CD4-positive, alpha-beta T cell treated with Interleukin-21 for 1 hour (primary cell): ENCODE measurements at places on chromosomes 3 and 15.

GRCh38 chr15:79365765-79366164 is 54.9 kb downstream of the TMED3 start:
- DNase-seq: no peak

DNA sequence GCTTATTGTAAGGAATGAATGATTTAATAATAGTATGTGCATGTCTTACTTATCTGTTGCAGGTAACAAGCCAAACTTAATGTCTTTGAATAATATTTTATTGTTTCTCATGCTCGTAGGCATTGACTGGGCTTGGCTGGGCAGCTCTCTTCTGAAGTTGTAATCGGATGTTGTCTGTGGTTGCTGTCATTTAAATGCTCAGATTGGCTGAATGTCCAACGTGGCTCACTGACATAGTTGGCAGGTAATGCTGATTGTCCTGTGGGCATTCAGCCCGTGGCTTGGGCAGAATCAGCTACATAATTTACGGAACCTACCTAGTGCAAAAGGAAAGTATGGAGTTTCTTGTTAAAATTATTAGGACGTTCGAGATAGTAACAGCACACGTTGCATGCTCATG is 297.4 kb upstream of the GBE1 start:
- no peak for DNase-seq

GRCh38 chr3:37135561-37135960 is 38.8 kb downstream of the LRRFIP2 start:
- DNase-seq: no peak

DNA sequence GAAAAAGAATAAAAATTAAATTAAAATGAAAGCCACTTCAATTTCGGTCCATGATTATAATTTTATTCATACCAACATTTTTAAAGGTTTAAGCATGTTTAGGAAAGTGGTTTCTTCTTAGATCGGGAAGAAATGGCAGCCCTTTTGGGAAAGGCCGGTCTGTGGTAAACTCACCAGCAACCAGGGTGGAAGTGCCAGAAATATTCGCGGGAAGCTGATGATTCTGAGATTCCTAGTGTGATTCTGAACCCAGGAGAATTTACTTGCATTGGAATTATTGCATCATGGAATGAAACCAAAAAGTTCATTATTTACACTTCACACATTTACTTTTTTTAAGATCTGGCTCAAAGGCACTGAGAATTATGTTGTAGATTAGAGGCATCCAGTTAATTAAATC is 97.2 kb upstream of the CCNL1 start:
- no peak for DNase-seq

- DNase-seq: no peak
Observed at GRCh38 chr15:64050281-64051092, 4.2 kb upstream of the DAPK2 start.

DNA sequence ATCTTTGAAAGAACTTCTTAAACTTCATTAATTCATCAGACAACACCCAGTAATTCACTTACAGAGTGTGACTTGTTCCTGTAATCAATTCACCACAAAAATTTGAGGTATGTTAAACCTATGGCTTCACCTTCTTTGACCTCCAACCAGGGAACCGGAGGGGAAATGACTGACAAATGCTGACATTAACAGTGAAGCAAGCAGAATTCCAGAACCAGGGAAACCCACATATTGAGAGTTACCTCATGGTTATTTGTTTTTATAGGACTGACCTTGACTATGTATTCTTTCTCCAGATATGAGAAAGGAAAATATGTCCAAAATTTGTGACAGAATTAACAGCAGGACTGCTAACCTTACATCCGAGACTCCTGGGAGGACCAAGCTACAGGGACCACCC is 2.7 kb downstream of the P3H2 start:
- no peak for DNase-seq

DNA sequence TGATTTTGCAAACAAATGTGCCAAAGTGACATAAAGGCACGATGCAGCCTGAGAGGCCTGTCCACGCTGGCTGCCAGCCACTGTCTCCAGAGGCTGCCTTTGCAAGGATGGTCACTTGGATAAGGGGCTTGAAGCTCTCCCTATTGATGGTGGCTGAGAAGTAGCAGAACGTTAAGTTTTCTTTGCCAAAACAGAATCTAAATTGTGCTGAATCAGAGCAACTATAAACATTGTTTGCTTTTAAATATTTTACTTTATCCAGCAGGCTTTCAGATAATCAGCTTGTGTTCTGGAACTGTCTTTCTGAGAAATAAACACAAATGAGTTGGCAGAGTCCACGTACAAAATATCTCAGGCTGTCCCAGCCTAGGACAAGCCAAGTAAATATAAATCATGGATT is 23.8 kb upstream of the CNBP start:
- DNase-seq: no peak

DNA sequence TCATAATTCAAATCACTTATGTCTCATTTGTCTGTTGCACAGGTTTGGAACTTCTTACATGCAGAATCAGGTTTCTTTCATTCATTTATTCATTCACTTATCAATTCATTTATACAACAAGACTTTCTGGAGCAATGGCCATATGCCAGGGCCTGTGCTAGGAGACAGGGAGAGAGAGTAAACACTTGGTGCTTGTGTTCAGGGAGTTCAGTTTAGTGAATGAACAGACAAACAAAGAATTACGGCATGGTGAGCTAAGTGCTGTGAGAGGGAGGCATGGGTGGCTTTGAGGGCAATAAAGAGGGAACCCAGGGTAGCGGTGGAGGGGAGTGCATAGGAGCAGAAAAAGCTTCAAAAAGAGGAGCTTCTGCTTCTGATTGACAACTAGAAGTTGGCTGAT is 8.5 kb upstream of the IREB2 start:
- DNase-seq: no peak

- DNase-seq: no peak
Observed at GRCh38 chr3:61154457-61155198, 96.6 kb downstream of the FHIT start.

DNA sequence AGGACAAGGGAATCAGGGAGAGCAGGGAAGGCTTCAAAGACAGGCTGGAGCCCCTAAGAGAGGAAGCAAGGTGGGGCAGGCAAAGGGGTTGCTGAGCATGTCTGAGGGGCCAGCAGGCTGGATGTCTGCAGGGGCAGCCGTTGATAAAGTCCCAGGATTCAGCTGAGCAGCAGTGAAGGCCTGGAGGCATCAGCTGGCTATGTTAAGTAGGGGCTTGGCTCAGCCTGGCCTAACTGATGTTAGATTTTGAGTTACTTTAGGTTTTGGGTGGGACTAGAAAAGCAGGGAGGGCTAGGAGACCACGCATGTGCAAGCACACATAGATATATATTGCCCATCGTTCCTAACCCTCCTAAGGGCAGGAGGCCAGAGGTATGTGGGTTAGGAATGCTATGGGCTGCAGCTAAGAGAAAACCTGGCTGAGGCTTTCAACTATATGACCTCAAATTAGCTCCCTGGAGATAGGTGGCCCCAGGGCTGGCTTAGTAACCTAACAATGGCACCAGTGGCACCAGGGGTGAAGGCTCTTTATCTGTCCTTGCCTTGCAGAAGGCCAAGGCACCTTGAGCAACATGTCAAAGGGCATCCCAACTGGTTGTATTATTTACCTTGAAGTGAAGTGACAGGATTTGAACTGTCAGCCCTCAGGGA is 331.5 kb upstream of the CTDSPL start:
- no peak for DNase-seq

GRCh38 chr15:83283138-83283812 is 1.2 kb downstream of the BNC1 start:
- no peak for DNase-seq

- DNase-seq: no peak
Observed at GRCh38 chr3:70811880-70812279, 499.4 kb upstream of the MDFIC2 start.
